ENCODE measurements at places on chromosomes 11 and 22.
A peak's percentile ranks its signal among the peaks of the same experiment; 100 is the strongest.

DNA sequence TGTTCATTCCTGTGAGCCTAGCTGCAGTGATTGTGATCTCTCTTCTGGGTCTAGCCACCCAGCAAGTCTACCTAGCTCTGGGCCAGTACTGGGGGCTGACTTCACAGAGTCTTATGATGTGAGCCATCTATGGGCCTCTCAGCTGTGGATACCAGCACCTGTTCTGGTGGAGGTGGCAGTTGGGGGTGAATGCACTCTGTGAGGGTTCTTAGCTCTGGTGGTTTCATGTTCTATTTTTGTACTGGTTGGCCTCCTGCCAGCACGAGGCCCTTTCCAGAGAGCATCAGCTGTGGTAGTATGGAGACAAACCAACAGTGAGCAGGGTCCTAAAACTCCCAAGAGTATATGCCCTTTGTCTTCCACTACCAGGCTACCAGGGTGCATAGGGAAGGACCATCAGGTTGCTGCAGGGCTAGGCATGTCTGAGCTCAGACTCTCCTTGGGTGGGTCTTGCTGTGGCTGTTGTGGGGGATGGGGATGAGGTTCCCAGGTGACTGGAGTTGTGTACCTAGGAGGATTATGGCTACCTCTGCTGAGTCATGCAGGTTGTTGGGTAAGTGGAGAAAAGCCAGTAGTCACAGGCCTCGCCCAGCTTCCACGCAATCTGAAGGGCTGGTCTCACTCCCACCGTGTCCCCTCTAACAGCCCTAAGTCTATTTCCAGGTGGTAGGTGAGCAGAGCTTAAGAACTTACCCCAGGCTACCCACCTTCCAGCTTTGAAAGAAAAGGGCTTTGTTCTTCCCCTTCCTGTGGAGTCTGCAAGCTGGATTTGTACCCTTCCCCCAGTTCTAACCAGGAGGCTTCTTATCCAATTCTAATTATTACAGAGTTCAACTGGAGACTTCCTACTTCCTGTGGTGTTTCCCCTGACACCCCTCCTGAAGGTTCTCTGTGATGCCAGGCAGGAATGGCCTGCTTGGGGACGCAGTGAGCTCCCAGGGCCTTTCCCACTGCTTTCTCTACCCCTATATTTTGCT lies 250.7 kb downstream of the LUZP2 start:
- DNase-seq, result no peak

GRCh38 chr11:2858995-2859698 lies 26.4 kb downstream of the CDKN1C start:
- no peak for DNase-seq

GRCh38 chr11:73372375-73372993 lies 3.7 kb upstream of the RELT start:
- no peak for DNase-seq

- peak; percentile 79 for DNase-seq
Measured at GRCh38 chr11:1515082-1516060, 28.8 kb upstream of the MOB2 start.

GRCh38 chr11:69538854-69539253 lies 57.4 kb downstream of the LINC01488 start:
- DNase-seq, result no peak
